ENCODE measurements at places on chromosomes 11 and 22.

- DNase-seq, result no peak
Observed at GRCh38 chr11:30546334-30546733, 39.8 kb downstream of the MPPED2 start.

DNA sequence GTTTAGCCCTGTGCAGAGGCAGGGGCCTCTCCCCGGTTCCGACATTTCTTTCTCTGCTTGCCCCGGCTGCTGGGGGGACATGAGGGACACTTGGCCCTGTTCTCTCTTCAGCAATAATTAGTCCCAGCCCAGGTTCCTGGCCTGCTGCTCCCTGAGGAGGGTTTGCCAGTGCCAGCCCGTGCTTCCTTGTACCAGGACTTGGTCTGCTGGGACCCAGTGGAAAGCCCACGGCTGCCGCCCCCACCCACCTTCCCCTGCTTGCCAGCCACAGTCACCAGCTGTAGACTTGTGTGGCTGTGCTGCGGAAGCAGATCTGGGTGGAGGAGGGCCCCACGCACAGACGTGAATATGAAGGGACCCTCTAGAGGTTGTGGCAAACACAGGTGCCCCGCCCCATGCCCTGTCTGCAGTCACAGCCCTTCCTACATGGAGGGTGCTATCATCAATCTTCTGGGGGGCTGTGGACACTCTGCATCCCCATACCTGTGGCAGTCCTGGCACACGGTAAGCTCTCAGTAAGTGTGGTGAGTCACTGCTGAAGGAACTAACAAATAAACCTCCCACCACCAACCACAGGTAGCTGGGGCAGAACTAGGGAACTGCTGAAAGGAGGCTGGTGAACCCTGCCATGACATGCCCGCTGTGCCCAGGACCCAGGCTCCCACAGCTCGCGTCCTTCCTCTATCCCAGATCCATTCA is 949 bp downstream of the TP53AIP1 start:
- DNase-seq, result no peak

DNA sequence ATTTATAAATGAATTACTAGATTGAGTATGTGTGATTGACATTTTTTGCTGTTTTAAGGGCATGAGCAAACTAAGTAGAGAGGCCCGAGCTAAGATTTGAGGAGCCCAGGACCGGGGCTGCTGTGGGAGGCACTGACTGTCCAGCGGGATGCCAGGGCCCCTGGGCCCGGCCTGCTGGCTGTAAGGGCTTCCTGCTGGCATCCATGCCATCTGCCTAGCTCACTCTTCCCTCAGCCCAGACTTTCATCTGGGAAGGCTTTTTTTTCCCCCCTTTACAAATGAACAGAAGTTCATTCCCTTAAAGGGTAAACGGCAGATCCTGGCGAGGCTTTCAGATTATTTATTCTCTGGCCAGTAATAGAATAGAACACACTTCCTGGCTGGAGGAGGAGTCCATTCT is 16.0 kb upstream of the TP53I11 start:
- no peak for DNase-seq

GRCh38 chr11:47553406-47553743 is 443 bp upstream of the CELF1 start:
- no peak for DNase-seq

All from activated naive CD4-positive, alpha-beta T cell treated with Interleukin-2 at 50 U/mL for 16 hours (primary cell).